ENCODE measurements at places on chromosomes 13 and 19. TPM values are rescaled to one million over a fixed set of nuclear protein-coding genes. Genes with fewer than 3 reads are reported as not detected.

Gene IGFL3
- total RNA-seq, result not detected

Gene CBARP
- total RNA-seq, result 0.98 TPM

DNA sequence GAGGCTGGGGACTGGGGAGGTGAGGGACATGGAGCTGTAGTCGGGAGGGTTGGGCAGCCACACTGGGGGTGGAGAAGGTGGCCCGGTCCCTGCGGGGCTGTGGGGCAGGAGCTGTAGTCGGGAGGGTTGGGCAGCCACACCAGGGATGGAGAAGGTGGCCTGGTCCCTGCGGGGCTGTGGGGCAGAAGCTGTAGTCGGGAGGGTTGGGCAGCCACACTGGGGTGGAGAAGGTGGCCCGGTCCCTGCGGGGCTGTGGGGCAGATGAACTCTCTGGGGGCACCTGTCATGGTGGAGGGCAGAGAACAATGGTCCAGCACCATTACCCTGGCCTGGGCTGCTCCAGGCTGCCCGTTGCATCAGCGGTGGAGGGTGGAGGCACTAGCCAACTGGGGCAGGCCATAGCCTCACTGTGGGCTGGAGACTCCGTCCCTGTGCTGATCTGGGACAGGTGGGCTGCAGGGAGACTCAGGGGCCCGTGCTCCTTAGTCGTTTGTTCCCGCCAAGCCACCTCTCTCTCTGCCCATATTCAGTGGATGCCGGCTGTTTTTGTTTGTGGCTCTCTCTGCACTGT is 51.4 kb downstream of the ATP11A start:
- peak overlapping the region; percentile 77 for H3K27ac ChIP-seq
- no peaks in the 10 kb centered on the region for H3K4me1 ChIP-seq
- no peaks in the 10 kb centered on the region for H3K36me3 ChIP-seq

Gene ZIC2
- not detected for total RNA-seq

- no peaks in the 10 kb centered on the region for H3K36me3 ChIP-seq
- no peak for DNase-seq
- no peak overlapping the region for H3K4me3 ChIP-seq
- no peaks in the 10 kb centered on the region for H3K27me3 ChIP-seq
Measured at GRCh38 chr13:30376426-30377311, 45.6 kb upstream of the UBE2L5 start.

Gene PLEKHG2
- 10.2 TPM for total RNA-seq

DNA sequence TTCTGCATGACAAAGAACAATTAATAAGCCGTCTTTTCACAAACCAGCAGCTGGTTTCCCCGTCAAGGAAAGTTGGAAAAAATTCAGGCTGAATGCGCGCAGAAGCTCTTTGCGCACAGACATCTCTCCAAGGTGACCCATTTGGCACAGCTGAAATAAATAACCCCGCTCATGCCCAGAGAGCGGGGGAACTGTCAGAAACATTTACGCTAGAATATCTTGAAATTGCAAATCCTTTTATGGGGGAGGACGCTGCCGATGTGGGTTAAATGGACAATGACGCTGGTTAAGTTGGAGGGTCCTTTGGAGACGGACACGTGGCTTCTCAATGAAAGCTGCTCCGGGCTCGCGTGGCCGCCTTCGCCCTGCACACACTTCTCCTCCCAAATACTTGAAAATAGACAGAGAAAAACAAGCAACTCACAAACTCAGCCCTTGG is 30.6 kb downstream of the GSX1 start:
- H3K36me3 ChIP-seq, result no peaks in the 10 kb centered on the region
- no peak for DNase-seq
- H3K27ac ChIP-seq, result no peak overlapping the region
- no peak overlapping the region for H3K4me3 ChIP-seq
- H3K4me1 ChIP-seq, result no peaks in the 10 kb centered on the region
- H3K27me3 ChIP-seq, result peaks cover 80% of the 10 kb centered on the region

DNA sequence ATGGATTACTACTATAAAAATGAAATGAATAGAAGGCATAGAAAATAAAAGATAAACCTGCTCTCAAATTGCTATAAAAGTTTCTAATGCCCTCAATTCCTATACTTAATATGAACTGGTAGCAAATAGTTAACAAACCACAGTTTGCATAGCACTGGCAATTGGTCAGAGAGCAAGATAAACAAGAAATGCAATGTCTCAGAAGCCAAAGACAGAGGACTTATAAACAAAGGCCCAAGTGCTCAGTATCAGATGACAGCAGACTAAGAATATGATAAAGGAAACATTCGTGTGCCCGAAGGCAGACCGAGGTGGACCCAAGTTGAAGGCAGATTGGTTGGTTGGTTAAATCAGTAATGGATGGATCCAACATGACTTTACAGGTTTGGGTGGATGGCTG is 50.6 kb downstream of the IPO5 start:
- no peak overlapping the region for H3K27ac ChIP-seq
- H3K4me3 ChIP-seq, result no peak overlapping the region
- H3K36me3 ChIP-seq, result peaks cover 12% of the 10 kb centered on the region
- H3K27me3 ChIP-seq, result no peaks in the 10 kb centered on the region

DNA sequence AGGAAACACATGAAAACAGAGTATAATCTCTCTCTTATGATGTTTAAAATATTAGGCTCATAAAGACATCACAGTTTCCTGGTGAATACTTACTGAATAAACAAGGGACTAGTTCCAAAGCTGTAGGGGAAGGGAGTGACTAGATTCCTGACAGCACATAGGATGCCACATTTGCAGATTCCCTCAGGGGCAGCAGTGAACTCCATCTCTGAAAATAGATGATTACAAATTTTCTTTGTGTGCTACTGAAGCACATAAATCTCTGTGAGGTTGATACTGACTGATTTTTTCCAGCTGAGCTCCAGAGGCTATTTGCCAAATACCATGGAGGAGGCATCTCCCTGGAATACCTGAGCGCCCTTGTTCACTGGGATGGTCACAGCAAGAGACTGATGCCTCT is 77.3 kb downstream of the FGF9 start:
- no peak for DNase-seq
- H3K4me1 ChIP-seq, result no peaks in the 10 kb centered on the region
- H3K36me3 ChIP-seq, result no peaks in the 10 kb centered on the region
- H3K27me3 ChIP-seq, result no peaks in the 10 kb centered on the region
- H3K4me3 ChIP-seq, result no peak overlapping the region

- no peaks in the 10 kb centered on the region for H3K36me3 ChIP-seq
- no peaks in the 10 kb centered on the region for H3K4me1 ChIP-seq
- no peak for DNase-seq
- no peak within 1 kb of the TSS for H3K4me3 ChIP-seq
- H3K27ac ChIP-seq, result no peak within 1 kb of the TSS
Measured at GRCh38 chr19:35228177-35228930, at the start of gene FAM187B. Gene FAM187B (minus strand): TSS chr19:35228739. CDS start chr19:35228680, 59 bp downstream.

DNA sequence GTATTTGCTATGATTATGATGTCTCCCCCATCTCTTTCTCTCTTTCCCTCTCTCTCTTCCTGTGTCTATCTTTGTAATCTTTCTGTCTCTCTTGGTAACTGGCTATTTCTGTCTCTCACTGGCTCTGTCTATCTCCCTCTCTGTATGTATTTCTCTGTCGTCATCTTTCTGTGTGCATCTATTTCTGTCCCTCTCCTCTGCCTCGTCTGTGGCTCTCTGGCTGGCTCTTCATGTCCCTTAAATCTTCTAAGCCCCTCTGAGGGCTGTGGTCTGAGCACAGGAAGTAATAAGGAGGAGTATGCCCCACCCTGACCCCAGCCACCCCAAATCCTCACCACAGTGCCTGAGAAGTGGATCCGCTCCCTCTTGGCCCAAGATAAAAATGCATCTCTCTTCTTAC is 104.4 kb downstream of the DNAJC15 start:
- H3K4me3 ChIP-seq, result no peak overlapping the region
- H3K36me3 ChIP-seq, result no peaks in the 10 kb centered on the region
- no peak for DNase-seq
- H3K27ac ChIP-seq, result no peak overlapping the region
- H3K4me1 ChIP-seq, result no peaks in the 10 kb centered on the region

DNA sequence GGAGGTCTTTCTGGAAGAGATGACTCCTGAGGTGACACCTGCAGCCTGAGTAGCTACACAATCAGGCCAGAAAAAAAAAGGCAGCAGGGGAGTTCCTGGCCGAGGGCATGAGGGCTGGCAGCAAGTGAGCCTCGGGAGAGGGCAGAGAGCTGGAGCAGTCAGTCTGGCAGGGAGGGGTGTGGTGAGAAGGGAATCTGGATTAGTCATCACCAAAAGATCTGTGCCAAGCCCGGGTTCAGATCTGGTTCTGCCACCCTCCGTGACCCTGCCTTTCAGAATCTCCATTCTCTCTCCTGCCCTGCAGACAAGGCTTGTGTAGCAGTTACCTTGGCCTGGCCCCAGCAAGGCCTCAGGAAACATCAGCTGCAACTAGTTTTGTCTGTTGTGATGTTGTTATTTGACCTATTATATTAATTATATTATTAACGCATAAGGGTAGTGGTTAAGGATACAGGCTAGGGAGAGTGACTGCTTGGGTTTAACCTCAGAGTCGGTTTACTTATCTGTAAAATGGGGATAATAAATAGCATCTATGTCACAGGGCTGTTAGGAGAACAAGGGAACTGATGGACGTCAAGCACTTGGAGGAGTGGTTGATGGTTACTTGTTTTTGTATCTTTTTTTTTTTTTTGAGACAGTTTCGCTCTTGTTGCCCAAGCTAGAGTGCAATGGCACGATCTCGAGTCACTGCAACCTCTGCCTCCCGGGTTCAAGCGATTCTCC is 2.7 kb upstream of the CAPNS1 start:
- H3K36me3 ChIP-seq, result no peaks in the 10 kb centered on the region
- H3K4me3 ChIP-seq, result no peak overlapping the region
- no peaks in the 10 kb centered on the region for H3K27me3 ChIP-seq
- H3K27ac ChIP-seq, result peak overlapping the region; percentile 92
- H3K4me1 ChIP-seq, result peaks cover 4% of the 10 kb centered on the region

Measured in breast epithelium (tissue), 4 donors.